ENCODE measurements at places on chromosomes 12 and 14.

DNA sequence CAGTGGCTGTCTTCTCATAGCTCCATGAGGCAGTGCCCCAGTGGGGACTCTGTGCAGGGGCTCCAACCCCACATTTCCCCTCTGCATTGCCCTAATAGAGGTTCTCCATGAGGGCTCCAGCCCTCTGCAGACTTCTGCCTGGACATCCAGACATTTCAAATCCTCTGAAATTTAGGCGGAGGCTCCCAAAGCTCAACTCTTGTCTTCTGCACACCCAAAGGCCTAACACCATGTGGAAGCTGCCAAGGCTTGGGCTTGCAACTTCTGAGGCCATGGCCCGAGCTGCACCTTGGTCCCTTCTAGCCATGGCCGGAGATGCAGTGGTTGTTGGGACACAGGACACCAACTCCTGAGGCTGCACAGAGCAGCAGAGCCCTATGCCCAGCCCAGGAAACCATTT lies 20.5 kb upstream of the PPP2R5C start:
- ATAC-seq: no peak

GRCh38 chr14:87866116-87866515 lies 126.9 kb downstream of the GALC start:
- ATAC-seq: no peak

GRCh38 chr12:129328235-129328634 lies 475.0 kb downstream of the GLT1D1 start:
- no peak for ATAC-seq

DNA sequence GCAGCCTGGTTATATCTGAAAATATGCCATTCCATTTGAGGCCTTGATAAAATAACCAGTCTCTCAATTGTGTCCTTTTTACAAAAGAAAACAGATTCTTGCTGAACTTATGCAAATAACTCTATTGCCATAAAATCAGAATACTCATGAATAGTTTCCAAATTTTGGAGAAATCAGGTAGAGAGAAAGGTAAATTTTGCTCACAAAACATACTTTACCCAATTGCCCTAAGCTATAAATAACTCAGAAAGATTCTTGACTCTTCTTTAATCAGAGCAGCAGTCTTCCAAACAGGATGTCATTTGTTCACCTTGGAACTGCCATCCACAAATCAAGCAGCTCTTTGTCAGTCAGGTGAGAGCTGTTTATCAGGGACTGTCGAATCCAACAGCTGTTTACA lies 12.6 kb downstream of the ZNF26 start:
- ATAC-seq: no peak

DNA sequence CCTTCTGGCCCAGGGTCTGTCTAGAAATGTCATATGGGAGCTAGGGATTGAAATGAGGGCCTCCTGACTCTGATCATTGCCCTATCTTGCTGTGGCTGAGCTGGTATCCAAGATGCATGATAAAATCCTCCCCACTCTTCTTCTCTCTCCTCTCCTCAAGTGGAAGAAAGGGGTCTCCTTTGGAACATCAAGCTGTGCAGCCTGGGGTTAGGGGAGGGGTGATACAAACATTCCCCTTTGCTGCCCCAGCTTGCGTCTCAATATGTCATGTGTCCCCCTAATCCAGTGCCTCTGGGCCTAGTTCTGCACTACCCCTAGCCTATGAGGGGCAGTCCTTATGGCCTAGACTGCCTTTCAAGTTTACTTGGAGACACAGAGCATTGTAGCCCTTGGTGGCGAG lies 8.5 kb downstream of the RDH16 start:
- ATAC-seq: no peak

GRCh38 chr12:115364921-115365320 lies 680.9 kb upstream of the TBX3 start:
- no peak for ATAC-seq

DNA sequence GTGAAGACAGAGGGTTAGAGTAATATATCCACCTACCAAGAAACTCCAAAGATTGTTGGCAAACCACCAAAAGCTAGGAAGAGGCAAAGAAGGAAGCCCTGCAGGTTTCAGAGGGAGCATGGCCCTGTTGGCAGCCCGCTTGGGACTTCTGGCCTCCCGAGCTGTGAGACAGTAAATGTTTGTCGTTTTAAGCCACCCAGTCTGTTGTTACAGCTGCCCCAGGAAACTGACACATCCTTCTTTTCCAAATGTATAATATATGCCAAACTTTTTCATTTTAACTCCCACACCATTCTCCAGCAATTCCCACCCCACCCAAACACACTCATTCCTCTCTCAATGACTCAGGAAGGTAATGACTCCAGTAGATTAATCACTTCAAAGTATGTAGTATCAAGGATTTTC lies 74.0 kb downstream of the RPS29 start:
- peak; percentile 44 for ATAC-seq

- no peak for ATAC-seq
Measured at GRCh38 chr14:96080571-96080970, 41.4 kb downstream of the C14orf132 start.

- ATAC-seq: no peak
Measured at GRCh38 chr12:1928439-1929121, 10.1 kb upstream of the CACNA2D4 start.

GRCh38 chr14:105059925-105060565 lies 5.2 kb downstream of the GPR132 start:
- ATAC-seq: peak; percentile 28

DNA sequence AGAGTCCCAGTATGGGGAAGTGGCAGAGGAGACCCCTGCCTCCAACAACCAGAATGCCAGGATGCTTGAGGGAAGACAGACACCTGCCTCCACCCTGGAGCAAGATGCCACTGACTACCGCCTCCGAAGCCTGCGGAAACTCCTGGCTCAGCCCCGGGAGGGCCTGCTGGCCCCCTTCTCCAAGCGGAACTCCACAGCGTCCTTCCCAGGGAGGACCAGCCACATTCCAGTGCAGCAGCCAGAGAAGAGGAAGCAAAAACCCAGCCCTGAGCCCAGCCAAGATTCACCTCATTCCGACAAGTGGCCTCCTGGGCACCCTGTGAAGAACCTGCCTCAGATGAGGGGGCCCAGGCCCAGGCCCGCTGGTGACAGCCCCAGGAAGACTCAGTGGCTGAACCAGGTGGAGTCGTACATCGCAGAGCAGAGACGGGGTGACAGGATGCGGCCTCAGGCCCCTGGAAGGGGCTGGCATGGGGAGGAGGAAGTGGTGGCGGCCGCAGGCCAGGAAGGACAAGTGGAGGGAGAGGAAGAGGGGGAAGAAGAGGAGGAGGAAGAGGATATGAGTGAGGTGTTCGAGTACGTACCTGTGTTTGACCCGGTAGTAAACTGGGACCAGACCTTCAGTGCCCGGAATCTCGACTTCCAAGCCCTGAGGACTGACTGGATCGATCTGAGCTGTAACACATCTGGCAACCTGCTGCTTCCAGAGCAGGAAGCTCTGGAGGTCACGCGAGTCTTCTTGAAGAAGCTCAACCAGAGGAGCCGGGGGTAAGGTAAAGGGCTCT lies 93.7 kb downstream of the B4GALNT3 start:
- ATAC-seq: peak; percentile 88

GRCh38 chr14:51335531-51335930 lies 95.5 kb downstream of the TMX1 start:
- ATAC-seq: no peak

DNA sequence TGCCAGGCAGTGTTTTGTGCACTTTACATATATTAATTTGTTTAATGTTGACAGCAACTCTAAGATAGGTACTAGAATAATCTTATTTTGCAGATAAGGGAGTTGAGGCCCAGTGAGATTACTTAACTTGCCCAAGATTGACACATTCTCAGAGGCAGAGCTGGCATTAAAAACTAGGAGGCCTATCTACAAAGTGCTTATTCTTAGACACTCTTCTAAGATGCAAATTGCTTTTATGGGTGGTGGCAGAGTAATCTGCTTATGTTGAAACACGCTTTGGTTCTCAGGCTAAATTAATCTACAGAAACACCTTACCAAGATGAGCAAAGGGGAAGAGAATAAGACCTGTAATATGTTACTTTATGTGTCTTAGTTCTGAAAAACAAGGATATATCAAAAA lies 7.2 kb downstream of the MGP start:
- ATAC-seq: no peak

DNA sequence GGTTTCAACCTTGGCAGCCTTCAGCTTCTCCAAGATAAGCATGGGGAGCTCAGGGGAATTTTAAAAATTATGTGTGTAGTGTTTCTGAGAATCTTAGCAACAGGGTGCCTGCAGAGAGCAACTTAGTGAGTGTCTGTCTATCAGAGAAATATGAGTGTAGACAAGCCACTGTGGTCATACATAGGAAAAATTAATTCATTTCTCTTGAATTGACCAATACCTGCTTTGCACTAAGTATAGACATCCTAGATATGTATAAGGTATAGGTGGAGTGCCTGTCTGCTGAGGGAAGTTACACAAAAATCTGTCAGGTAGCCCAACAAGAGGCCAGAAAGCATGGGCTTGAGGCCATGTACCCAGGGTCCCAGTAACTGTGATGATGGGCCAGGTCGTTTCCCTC lies 20.7 kb downstream of the HELB start:
- no peak for ATAC-seq

DNA sequence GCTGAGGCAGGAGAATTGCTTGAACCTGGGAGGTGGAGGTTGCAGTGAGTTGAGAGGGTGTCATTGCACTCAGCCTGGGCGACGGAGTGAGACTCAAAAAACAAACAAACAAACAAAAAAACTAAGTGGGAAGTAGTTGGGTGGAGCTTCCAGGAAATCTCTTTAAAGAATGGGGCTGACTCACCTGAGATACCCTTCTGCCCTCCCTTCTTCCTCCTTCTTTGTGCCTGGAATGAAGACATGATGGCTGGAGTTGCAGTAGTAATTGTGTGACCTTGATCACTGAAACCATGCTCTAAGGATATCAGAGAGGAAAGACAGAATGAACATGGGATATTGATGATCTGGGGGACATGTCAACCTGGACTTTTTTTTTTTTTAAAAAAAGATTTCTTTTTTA lies 87.6 kb upstream of the MED13L start:
- ATAC-seq: no peak

- no peak for ATAC-seq
Measured at GRCh38 chr12:116597886-116598285, 38.7 kb downstream of the MAP1LC3B2 start.

- ATAC-seq: peak; percentile 78
Measured at GRCh38 chr12:3988519-3989217, 115.5 kb upstream of the PARP11 start.
